Caudate nucleus (tissue), 63 donors: ENCODE measurements at places on chromosomes 16 and 17.

- DNase-seq, result no peak
Observed at GRCh38 chr16:86693033-86693432, 114.7 kb downstream of the FOXL1 start.

GRCh38 chr16:57533431-57534336, 2.7 kb downstream of the CCDC102A start:
- no peak for DNase-seq

GRCh38 chr17:41892021-41892376, 26.8 kb downstream of the ACLY start:
- DNase-seq, result no peak

DNA sequence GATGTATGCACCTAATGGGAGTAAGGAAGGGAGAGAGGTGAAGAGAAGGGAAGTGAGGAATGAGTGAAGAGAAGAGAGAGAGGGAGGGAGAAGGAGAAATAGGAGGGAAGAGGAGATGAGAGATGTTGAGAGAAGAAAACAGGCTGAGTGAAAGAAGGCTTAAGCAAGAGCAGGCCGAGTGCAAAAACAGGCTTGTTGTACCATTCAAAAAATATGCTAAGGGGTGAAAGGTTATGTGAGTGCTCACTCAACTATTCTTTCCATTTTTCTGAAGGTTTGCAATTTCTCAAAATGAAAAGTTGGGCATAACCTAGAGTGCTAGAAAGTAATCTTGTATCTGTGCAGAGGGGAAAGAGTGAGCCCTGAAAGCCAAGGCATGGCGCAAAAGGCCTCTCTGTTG, 22.9 kb downstream of the RPGRIP1L start:
- no peak for DNase-seq

GRCh38 chr16:87678618-87679017, 76.3 kb downstream of the JPH3 start:
- DNase-seq, result no peak
